BJ (cell line): ENCODE measurements at places on chromosomes 2 and 18. TPM values are rescaled to one million over a fixed set of nuclear protein-coding genes. Genes with fewer than 3 reads are reported as not detected.

The EML4 gene
- 19.1 and 30.7 TPM in 2 replicates for polyA plus RNA-seq

The ZNF519 gene
- 2.9 and 3.1 TPM in 2 replicates for polyA plus RNA-seq

The HOXD10 gene
- 11.0 and 12.6 TPM in 2 replicates for polyA plus RNA-seq

The ANKRD30BL gene
- not detected in 2 replicates for polyA plus RNA-seq

The HRH4 gene
- 0.05 TPM in 1 of 2 replicates, not detected in the other for polyA plus RNA-seq

The CFAP221 gene
- polyA plus RNA-seq, result 0.12 TPM in 1 of 2 replicates, not detected in the other

The VWA3B gene
- polyA plus RNA-seq, result not detected in 2 replicates

- no peak for DNase-seq
These were observed 894.7 kb downstream of the TMEM182 start for GRCh38 chr2:103656558-103656957.

DNA sequence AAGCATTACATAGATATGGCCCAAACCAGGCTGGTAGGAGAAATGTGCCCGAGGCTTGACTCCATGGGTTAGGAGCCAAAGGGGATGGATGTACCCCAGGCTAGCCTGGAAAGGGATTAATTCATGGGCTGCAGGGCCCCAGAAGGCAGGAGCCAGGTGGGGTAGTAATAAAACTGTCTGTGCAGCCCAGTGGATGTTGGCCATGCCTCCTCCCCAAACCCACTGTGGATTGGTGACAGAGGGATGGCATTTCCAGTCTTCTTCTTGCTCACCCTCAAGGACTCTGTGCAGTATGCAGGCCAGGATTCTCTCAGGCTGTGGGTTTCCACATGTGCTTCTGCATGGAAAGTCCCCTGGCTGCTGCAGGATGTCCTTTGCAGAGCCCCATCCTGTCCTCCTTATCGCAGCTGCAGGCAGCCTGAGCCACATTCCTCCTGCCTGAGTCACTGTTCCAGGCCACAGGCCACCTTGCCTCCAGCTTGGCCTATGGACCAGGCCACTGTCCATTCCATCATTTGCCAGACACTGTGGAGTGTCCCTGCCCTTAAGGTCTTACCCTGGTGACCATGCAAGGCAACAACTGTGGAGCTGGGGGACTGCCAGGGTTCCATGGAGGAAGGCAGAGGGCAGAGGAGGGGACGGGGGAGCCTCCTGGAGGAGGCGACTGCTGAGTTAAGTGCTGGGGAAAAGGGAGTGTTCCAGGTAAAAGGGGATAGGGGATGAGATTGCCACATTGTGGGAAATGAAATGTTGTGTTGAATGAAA is 38.9 kb downstream of the INO80C start:
- peak; percentile 14 for DNase-seq

GRCh38 chr2:151904807-151905206 is 76.6 kb upstream of the ARL5A start:
- no peak for DNase-seq

DNA sequence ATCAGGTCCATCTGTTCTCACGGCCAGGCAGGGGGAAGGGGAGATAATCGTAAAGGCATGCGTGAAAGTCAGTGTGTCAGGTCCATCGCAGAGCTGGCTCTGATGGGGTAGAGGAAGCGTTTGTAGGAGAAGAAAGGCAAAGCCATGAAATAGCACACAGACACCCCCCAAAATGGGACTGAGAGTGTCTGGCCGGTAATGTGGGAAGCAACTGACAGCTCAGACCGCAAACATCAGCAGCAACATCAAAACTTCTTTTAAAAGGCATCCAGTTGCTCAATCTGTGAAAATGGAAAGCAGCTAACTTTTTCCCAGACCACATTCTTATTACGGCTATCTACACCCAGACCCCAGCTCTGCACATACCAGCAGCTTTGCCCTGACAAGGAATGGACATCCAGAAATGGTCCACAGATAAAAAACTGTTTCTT is 232.6 kb downstream of the EN1 start:
- no peak for DNase-seq

- peak; percentile 91 for DNase-seq
These were observed 47.0 kb downstream of the CYP27C1 start for GRCh38 chr2:127173057-127173456.

DNA sequence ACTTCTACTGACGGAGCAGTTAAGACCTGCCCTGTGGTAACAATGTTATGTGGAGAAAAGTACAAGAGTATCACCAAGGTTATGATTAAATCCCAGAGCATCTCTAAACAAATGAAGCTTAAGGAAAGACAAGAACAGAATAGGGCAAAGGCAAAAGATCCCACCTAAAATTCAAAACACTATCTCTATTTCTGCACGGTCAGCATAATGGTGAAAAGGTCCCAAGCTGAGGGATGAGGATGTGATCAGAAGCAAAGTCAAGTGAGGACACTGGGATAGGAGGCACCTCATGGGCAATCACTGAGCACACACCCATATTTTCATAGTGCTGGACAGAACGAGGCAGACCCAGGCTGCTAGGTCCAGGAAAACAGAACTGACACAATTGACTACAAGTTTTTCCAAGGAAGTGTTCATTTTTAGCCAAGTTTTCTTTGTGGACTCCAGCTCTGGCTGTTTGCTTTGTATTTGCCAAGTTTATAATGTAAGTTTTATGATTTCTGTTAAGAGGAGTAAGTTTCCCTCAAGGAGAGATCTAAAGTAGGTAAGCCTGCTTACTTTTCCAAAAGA is 77.8 kb downstream of the NCKAP5 start:
- no peak for DNase-seq

DNA sequence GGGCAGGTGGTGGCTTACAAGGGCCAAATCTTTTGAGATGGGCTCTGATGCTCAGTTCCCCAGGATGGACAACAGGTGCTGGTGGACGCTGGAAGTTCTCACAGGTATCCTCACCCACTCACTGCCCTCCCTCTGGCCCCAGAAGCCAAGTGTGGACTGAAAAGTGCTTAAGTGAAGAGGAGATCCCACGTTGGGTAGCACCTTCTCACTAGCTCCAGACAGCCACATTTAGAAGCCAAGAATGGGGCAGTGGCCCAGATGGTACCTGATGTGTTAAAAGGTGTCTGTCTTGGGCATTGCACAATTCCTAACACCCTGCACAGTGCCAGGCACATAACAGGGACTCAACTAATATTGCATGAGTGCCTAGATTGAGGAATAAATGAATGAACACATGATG is 115.3 kb upstream of the TEX51 start:
- DNase-seq, result no peak

DNA sequence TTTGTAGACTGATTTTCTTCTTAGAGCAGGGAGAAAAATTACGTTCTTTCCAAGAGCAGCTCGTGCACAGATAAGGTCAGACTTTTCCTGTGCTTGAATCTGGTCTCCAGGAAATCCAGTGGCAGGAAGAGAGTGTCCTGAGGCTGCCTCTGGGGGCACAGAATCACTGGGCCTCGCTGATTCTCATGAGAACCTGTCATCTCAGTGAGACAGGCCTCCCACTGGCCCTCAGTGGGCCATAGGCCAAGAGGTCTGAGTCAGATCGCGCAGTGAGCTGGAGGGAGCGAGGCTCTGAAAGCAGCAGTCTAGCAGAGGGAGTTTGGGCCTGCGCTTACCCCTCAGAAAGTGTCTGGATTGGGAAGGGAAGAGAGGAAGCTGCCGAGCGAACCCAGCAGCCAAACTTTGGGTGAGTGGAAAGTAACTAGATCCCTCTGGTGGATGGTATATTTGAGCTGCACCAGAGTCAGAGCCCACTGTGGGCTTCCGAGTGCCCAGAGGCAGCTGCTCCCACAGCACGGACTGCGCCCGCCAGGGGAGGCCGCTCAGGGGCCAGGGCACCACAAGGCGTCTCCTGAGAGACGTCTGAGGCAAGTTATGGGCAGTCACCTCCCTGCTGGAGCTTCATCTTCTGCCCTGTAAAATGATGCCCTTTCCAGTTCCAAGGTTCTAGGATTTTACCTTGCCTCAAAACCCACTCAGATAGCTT is 8.2 kb downstream of the GDF7 start:
- DNase-seq, result peak; percentile 44

GRCh38 chr2:212979799-212980198 is 171.6 kb downstream of the IKZF2 start:
- DNase-seq, result no peak

DNA sequence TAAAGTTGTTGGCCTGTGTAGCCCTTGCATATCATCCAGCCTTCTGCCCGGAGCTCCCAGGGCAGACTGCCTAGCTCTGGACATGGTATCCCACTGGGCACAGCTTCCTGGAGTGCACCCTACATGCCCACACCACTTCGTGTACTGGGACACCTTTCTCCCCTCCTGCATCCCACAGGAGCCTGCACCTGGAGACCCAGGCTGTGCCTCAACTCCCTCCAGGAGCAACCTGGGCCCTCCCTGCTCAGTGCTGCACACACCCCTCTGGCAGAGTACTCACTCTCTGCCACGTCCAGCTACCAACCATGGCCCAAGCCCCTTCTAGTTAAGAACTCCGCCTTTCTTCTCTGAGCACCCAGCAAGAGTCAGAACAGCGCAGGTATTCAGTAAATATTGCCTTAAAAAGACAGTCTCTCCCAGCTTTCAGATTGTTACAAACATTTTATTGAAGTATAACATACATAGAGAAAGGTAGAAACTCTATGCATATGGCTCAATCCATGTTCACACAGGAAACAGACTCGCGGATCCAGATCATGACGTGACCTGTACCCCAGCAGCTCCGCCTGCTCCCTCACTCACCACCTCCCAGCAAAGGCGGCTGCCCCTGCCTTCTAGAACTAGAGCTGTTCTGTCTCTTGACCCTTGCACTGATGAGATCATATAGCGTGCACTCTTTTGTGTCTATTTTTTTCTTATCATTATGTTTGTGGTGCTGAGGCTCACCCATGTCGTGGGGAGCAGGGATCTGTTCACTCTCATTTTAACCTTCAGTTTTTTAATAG is 98.4 kb upstream of the MYCN start:
- no peak for DNase-seq

GRCh38 chr2:1708476-1709334 is 35.6 kb downstream of the PXDN start:
- DNase-seq, result no peak
